ENCODE measurements at places on chromosomes 1 and 21.

GRCh38 chr21:27062443-27062842 lies 95.6 kb upstream of the ADAMTS5 start:
- no peak for DNase-seq

GRCh38 chr1:230032516-230033281 lies 34.3 kb upstream of the GALNT2 start:
- DNase-seq = no peak

GRCh38 chr1:220462752-220463151 lies 65.2 kb upstream of the MARK1 start:
- DNase-seq = no peak

- DNase-seq = no peak
Measured at GRCh38 chr1:229479660-229480399, 28.3 kb downstream of the NUP133 start.

DNA sequence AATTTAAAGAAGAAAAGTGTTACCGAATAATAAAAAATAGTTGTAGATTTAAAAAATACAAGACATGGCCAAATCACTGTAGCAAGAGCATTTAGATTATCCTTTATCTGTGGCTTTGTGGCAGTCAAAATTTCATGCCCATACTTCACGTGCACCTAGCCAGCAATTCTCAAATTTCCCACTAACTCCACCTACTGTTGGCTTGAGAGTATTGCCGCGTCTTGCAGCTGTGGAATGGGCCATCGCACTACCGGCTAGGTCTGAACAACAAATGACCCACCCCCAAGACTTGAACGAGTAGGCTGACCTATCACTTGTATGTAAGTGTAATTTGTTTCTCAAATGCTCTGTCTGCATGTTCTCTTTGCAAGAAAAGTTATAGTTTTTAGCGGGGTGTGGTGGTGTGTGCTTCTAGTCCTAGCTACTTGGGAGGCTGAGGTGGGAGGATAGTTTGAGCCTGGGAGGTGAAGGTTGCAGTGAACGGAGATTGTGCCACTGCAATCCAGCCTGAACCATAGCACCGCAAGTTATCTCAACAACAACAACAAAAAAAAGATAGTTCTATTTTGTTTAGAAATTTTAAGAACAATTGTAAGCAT lies 4.1 kb downstream of the KRTAP13-4 start:
- no peak for DNase-seq

DNA sequence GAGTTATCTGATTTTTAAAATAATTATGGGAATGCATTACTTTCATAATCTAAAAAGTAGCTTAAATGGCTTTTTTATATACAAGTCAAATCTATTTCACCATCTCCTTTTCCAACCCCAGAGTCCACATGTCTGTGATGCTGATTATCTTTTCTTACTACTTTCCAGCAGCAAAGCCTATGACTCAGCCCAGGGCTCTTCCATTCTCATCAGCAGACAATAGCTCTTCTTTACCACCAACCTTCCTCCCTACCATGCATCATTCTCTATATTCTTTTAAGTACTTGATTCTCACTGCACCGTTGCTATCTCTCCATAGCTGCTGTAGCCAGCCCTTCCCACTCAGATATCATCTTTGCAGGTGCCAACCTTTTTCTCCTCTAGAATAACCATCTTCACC lies 61.3 kb downstream of the OVGP1 start:
- no peak for DNase-seq

DNA sequence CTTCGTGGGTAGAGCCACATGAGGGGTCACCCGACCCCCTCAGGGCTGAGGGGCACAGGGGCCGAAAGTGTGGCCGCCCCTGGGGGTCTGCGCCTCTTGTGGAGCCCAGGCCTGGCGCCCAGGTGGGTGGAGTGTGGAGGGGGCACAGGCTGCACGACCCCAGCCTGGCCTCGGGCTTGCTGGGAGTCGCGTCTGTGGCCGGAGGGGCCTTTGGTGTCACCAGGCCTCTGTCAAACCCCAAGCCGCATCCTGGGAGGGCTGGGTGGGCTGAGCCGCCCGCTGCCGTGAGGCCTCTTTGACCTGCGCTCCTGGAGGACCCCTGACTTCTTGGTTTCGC lies 60.7 kb downstream of the FAAP20 start:
- no peak for DNase-seq

GRCh38 chr21:33149181-33149580 lies 79.2 kb downstream of the OLIG1 start:
- no peak for DNase-seq

DNA sequence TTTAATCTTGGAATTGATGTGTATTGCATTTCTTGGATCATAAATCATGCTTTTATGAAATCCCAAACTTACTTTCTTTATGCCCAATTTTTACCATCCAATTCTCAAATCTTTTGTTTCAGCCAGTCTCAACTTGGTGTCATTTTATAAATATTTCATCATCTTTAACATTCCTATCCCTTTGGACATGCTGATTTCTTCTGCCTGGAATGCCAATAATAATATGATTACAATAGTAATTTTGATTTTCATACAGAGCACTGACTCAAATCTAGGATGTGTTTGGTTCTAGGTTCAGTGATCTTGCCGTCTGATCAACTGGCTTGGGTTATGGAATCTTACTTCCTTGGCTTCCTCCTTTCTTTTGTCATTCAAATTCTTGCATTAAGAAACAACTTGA lies 12.8 kb downstream of the RRP15 start:
- no peak for DNase-seq

GRCh38 chr1:19809044-19809750 lies 5.9 kb downstream of the RNF186 start:
- DNase-seq = no peak

DNA sequence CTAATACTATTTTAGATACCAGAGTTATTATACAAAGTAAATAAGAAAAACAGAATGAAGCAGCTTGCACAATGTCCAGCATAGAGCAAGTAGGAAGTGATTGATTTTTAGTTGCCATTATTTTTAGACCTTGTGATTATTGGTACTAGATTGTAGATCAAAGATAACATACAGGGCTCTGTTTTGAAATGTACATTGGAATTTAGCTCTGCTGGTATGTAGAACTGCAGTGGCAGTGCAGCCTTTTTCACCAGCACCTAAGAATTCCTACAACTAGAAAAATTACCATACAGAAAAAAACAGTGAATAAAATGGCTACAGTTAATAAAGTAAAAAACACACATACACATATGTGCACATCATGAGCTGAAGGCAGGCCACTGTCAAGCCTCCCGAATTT lies 32.2 kb upstream of the ABCA4 start:
- DNase-seq = no peak

- DNase-seq = no peak
Measured at GRCh38 chr1:233606813-233607212, 7.1 kb upstream of the KCNK1 start.

DNA sequence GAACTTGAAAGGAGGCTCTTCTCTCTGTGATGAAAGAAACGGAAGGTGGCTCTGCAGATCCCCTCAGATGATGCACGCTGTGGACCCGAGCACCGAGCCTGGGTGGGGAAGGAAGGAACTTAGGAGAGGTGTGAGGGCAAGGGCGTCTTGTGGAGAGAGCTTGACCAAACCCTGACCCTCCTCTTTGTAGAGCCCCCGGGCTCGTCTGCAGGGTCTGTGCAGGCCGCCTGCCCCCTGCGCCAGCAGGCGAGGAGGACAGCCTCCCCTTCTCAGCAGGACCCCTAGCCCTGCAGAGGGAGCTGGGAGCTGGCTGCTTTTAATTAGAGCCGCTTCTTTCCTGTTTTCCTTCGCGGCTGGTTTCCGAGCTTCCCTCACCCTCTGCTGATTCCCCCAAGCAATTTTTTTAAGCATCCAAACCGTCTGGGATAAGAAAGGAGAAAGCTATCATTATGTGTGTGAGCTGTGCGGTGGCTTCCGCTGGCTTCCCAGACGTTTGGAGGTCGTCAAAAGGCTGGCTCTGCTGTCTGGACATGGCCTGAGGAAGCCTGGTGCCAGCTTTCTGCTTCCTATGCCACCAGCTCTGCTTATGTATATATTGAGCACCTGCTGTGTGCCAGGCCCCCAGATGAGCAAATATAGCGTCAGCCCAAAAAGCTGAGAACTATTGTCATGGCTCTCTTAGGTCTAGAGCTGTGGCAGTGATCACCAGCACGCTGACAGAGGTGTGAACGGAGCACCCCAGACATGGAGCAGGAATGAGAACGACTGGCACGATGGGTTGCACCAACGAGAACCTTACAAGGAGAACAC lies 160.2 kb upstream of the IRF2BP2 start:
- no peak for DNase-seq

GRCh38 chr21:15809818-15810217 lies 80.0 kb downstream of the USP25 start:
- DNase-seq = no peak

DNA sequence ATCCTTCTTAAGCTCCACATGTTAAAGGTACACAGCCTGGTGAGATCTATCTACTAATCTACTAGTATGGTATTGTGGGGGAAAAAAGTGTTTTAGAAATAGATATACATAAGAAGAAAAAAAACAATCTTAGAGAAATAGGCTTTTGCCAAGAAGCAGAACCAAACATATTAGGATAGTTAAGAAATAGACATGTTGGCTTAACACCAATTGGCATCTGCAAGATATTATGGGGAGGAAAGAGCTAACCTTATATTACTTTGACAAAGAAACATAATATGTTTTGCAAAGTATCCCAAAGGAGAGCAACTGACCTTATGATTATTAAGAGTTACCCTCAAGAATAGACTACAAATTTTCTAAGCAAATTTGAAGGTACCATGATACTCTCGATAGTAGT lies 202.9 kb downstream of the BRINP3 start:
- no peak for DNase-seq

GRCh38 chr1:7608628-7609305 lies 162.3 kb upstream of the VAMP3 start:
- no peak for DNase-seq

DNA sequence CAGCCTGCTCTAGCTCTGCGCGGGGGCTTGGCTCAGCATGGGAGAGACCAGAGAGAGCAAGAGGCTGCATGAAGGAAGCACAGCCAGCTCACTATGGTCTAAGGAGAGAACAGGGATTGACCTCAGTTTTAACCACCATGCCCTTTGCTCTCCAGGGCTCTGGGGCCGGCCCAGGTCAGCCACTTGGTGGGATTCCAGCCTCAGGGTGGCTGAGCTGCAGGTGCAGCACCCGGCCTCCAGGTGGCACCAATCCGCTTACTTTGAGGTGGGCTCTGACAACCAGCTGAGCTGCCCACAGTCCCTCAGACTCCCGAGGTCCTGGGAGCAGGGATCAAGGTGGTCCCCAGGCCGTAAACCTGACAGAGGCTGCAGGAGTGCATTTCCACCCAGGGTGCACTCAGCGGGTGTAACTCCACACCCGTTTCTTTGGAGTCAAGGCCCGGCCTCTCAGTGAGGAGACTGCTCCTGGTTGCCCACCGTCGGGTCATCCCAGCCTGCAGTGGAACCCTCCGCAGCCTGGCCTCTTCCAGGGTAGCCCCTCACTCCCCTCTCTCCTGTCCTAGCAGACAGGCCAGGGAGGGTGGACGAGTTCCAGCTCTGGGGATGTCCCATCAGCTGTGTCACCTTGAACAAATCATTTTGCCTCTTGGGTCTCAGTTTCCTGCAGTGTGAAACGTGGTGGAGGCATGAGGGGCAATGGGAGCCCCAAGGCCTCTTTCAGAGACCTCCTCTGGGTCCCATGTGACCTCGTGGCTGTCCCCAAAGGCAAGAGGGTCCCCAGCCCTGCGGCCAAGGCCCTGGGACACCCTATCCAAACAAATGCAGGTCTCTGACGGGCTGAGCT lies 607 bp upstream of the LGR6 start:
- peak; percentile 61 for DNase-seq

GRCh38 chr21:26405735-26406361 lies 167.2 kb downstream of the CYYR1 start:
- DNase-seq = no peak

- DNase-seq = no peak
Measured at GRCh38 chr1:167748906-167749305, 27.1 kb downstream of the MPZL1 start.

DNA sequence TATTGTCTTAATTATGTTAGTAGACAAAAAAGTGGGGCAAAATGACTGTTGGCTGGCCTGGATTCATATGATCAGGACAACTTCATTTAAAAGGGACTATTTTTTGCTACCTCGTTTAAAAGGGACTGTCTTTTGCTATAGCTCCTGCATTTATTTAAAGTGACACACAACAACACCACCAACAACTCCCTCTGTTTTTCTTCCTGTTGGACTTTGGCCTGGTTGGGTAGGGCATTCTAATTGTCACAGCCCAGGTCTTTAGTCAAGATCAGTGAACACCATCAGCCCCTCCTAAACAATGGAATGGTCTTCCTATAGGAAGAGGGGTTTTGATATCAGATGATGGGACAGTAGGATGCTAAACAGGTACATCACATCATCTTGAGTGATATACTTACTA lies 241.8 kb downstream of the GPR52 start:
- DNase-seq = no peak
